Karpas-422 (cell line): ENCODE measurements at places on chromosomes 13 and 19.

DNA sequence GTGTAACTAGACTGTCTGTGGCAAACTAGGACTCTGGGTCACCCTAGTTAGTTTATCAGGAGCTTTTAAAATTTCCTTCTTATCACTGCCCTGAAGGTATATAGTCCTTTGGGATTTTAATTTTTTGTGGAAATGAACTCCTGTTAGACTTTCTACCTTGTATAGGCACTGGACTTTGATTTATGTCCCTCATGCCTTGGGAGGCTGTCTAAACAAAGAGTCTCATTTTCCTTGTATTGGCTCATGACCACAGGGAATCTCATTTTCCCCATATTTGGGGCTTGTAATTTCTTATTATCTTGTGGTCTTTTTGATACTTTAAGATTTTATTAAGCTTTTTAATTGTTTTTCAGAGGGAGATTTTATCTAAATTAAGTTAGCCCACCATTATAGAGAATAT is 21.4 kb downstream of the KCTD4 start:
- DNase-seq: no peak

GRCh38 chr19:50628551-50628950 is 11.1 kb downstream of the SYT3 start:
- no peak for DNase-seq

GRCh38 chr19:4390567-4391305 is 9.6 kb downstream of the SH3GL1 start:
- no peak for DNase-seq

DNA sequence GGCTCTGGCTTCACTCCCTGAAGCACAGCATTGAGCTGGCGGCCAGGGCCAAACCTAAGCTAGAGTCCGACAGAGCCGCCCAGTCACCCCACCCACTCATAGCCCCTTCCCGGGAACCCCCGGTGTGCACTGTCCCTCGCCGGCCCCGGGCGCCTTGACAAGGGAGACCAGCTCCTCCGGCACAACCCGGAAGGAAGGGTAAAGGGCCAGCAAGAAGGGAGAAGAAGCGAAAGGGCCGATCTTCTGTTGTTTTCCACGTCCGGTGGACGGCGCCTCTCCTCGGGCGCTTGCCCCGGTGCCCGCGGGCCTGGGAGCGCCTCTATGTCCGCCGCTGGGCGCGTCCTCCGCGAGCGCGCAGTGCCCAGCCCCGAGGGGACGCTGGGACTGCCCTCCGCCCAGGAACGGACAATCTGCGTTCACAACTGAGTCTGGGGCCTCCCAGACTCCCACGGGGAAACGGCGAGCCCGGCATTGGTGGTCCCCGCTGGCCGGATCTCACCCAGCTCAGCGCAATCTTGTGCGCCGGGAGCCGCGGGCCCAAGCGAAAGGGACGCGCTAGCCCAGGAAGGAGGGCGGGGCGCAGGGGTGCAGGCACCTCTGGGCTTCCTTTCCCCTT is 172.5 kb upstream of the MIR17HG start:
- DNase-seq: no peak

GRCh38 chr13:106230450-106230849 is 305.0 kb downstream of the EFNB2 start:
- no peak for DNase-seq

DNA sequence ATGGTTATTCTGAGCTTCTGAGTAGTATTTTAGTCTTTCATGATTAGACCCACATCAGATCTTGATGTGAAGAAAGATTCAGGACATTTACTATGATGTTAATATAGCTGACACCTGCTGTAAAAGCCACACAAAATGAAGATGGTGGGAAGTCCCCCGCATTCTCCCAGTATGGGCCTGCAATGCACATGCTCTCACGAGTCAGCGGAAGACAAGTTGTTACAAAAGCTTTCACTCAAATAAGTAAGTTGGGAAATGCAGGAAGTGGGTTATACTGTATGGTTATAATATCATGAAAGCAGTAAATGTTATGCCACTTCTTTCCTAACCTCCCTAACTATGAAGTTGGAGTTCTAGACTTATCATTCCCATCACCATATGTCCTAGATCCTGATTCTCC is 171.9 kb downstream of the KLF5 start:
- no peak for DNase-seq

- DNase-seq: no peak
These were observed 34.1 kb downstream of the SUGP2 start for GRCh38 chr19:18999016-18999758.

DNA sequence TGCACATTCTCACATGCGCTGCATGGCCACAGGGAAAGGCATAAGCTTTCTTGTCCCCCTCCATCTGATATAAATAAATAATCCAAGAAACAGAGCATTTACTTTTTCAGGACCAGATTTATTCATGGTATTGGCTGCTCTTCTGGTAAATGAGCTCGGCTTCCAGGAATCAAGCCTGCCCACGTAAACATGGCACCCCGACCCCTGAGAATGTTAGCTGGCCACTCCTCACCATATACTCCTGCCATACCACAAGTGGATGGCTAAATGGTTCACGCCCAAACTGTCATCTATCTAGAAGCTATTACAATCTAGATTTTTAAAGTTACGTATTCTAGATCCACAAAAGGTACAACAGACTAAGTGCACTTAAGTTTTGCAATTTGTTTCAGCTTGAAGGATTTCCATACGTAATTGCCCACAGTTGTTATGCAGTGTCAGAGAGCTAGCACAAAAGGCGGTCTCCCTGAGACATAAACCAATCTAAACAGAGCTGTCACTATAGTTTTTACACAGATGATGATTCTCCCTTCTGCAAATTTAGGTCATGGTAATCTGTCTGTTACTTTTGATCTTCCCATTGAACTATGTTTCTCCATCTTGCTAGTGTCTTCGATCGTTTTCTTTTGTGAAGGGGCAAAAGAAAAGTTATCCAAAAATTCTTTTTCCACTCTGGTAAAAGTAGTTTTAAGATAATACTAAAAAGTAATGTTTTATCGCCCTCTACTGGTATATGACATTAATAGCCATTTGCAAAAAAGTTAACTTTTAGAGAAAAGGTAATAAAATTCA is 16.2 kb upstream of the FOXO1 start:
- peak; percentile 89 for DNase-seq

- no peak for DNase-seq
These were observed 1.3 kb downstream of the NECTIN2 start for GRCh38 chr19:44847144-44848035.

DNA sequence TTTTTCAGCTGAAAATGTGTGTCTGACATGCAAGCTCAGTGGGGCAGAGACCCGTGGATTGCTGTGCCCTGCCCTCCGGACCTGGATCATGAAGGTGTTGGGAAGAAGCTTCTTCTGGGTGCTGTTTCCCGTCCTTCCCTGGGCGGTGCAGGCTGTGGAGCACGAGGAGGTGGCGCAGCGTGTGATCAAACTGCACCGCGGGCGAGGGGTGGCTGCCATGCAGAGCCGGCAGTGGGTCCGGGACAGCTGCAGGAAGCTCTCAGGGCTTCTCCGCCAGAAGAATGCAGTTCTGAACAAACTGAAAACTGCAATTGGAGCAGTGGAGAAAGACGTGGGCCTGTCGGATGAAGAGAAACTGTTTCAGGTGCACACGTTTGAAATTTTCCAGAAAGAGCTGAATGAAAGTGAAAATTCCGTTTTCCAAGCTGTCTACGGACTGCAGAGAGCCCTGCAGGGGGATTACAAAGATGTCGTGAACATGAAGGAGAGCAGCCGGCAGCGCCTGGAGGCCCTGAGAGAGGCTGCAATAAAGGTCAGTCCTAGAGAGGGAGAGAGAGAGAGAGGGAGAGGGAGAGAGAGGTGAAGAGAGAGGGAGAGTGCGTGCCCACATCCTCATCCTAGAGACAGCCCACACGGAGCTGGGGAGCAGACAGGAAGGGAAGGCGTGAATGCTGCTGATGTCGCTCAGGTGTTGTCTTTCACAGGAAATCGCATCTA is 5.1 kb upstream of the DCUN1D2 start:
- DNase-seq: no peak

DNA sequence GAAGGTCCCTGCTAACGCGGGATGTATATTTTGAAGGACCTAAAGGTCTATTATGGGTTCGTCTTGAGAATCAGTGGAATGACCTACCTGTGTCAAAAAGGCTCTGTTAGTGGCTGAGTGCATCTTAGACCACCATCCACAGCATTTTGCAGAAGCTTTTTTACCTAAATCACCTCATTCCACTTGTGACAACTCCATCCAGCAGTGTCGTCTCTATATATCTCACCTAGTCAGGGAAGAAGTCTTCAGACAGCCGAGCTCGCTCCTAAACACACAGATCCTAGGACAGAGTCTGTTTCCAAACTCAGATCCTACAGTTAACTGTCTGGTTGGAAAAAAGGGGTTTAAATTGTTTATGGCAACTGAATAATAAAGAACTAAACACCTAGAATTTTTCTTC is 33.7 kb downstream of the COL4A1 start:
- DNase-seq: no peak

DNA sequence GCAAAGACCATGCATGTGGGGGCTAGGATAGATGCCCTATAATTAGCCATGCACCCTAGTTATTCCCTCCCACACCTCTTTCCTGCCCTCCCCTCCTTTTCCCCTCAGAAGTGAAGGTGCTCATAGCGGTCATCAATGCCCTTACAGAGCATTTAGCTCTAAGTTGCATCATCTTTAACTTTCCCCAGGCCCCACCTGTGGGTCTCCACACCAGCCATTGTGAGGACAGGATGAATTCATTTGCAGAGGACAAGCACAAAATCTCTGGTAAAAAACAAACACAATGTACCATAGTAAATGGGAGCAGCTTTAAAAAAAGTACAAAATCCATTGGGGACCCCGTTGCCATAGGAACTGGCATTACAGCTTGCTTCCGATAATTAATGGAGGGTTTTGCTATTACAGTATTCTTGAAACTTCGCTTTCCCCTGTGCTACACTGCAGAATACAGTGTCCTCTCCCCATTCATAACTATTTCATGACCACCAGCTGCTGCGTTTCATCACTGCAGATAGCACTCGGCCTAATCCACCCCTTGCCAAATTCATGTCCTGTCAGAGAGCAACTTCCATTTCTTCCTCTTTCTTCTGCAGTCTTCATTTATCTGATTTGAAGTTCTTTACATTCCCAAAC is 110.5 kb downstream of the ZDHHC20 start:
- DNase-seq: peak; percentile 58

DNA sequence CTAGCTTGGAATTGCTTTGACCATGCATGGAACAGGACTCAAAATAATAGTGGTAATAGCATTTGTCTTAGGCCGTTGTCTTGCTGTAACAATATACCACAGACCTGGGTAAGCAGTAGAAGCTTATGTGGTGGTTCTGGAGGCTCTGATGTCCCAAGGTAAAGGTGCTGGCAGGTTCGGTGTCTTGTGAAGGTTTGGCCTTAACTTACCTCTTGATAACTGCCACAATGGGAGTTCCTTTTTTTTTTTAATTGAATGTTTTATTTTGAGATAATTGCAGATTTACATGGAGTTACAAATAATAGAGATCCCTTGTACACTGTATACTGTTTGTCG is 5.8 kb downstream of the RPL21 start:
- DNase-seq: no peak

GRCh38 chr13:42883771-42884467 is 102.5 kb downstream of the FAM216B start:
- DNase-seq: peak; percentile 49

DNA sequence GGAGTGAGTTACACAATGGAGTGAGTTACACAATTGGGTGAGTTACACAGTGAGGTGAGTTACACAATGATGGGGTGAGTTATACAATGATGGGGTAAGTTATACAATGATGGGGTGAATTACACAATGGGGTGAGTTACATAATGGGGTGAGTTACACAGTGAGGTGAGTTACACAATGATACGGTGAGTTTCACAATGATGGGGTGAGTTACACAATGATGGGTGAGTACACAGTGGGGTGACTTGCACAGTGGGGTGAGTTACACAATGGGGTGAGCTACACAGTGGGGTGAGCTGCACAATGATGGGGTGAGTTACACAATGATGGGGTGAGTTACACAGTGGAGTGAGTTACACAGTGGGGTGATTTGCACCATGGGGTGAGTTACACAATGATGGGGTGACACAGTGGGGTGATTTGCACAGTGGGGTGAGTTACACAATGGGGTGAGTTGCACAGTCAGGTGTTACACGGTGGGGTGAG is 52.5 kb upstream of the GAS6 start:
- no peak for DNase-seq

- DNase-seq: no peak
These were observed 10.1 kb downstream of the BCL3 start for GRCh38 chr19:44758596-44758995.

DNA sequence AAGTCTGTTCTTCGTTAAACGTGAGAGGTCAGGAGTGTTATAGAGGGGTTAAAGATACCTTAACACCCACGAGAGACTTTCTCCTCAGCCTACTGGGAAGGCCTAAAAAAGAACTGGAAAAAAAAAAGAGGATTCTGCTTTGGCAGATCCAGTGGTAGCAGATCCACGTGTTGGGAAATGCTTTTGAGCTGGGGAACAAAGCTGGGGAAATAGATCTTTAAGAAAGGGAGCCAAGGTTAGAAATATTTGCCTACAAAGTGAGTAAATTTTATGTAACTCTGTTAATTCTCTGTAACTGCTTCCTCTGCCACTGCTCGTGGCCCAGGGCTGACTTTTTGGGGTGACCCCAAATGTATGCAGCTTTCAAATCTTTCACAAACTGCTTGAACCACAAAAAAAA is 11.7 kb downstream of the RFX2 start:
- DNase-seq: no peak

DNA sequence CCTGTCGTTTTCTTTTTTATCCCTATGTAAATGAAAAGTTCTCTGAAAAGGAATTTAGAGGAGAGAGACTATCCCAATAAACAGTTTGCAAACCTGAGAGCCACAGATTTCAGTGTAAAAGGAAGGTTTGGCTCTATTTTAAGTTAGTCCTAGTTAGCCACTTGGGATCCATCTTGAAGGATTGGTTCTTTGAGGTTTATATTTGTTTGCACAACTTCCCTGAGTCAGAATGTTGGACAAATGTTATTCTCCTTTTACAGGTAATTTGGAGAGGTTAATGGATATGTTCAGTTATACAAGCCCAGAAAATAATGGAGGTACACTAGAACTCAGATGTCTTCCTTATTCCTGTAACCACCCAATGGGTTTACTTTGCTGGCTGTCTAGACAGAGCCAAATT is 2.6 kb upstream of the DNAJC15 start:
- no peak for DNase-seq

GRCh38 chr19:49069026-49069425 is 3.5 kb downstream of the KCNA7 start:
- DNase-seq: no peak

- DNase-seq: no peak
These were observed 23.3 kb upstream of the ZNF233 start for GRCh38 chr19:44236384-44236783.

- DNase-seq: no peak
These were observed 862.9 kb upstream of the SPRY2 start for GRCh38 chr13:81203783-81204182.

- DNase-seq: no peak
These were observed 1289.4 kb downstream of the PCDH9 start for GRCh38 chr13:65940720-65941119.

DNA sequence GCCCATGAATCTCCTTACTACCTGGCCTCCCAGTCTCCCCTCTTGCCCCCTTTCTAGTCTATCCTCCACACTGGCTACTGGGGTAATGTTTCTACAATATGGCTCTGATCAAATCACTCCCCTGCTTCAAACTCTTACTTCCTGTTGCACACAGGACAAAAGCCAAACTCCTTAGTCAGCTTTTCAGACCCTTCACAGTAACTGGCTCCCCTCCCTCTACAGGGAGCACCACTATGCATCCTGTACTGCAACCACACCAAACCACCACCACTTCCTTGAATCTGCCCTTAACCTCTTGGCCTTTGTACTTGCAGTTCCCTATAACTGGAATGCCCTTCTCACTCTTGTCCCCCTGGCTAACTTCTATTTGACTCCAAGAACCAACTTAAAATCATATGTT is 32.2 kb downstream of the DEDD2 start:
- no peak for DNase-seq
